Cortex of kidney (tissue), 1 donor: ENCODE measurements at places on chromosomes 3 and 15.

GRCh38 chr15:65361708-65362459 lies 15.9 kb downstream of the IGDCC3 start:
- no peak for DNase-seq

- no peak for DNase-seq
Observed at GRCh38 chr3:99532246-99532645, 106.1 kb upstream of the COL8A1 start.

DNA sequence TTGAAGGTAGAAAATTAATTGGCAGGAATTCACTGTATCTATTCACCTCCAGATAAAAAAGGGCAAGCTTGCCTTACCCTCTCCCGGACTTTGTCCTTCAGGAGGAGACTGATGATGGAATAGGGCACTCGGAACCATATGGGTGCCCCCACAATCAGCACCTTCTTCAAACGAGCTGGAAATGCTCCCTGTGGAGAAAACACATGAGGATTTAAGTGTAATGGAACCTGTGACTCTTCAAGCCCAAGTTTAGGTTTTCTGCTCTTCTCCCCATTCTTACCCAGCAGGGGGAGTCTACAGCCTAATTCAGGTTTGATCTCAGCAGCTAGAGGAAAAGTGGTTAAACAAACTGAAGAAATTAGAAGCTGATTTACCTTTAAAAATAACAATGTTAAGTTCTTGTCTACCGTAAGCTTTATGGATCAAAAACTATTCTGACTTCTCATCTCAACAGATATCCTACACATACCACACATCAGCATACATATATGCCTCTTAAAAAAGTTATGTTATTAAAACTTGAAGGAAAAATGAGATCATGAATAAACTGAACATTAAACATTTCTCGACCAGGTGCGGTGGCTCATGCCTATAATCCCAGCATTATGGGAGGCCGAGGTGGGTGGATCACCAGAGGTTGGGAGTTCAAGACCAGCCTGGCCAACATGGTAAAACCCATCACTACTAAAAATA lies 57.5 kb upstream of the SIN3A start:
- no peak for DNase-seq

GRCh38 chr3:65524584-65524983 lies 514.1 kb downstream of the MAGI1 start:
- no peak for DNase-seq
